ENCODE measurements at places on chromosomes 6 and 20.

GRCh38 chr20:1883986-1884385 is 11.2 kb upstream of the SIRPA start:
- DNase-seq = no peak

- no peak for DNase-seq
Observed at GRCh38 chr6:37338745-37339255, 15.0 kb upstream of the RNF8 start.

DNA sequence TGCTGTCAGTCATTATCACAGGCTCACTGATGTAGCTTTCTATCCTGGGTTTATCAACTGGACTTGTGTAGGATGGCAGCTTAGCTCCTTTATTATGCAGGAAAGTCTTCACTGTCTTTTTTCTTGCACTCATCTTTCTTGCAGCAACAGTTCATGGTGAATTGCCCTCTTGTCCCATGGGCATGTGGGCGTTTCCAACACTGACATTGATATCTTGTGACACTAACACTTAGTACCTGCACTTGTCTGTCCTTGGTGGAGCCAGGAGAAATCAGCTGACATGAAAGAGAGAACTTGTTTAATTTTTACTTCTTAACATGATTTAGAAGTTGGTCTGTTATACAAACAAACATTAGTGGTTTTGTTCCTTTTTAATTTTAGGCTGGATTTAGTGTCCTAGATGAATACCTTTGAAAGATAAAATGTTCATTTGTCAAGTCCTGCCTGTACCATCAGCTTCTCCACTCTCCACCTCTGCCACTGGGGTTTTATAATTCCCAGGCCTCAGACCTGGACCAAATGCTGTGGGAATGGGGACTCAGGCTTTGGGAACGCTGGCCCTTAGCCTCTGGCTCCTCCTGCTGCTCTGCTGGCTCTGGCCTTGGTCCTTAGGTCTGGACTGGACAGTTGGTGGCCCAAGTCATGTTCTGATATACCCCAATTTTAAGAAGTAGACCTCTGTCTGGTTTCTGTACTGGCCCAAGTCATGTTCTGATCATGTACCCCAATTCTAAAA is 161.0 kb upstream of the LAMP5 start:
- DNase-seq = no peak

- no peak for DNase-seq
Observed at GRCh38 chr20:59684685-59685242, 80.4 kb downstream of the PHACTR3 start.

GRCh38 chr6:167647737-167648470 is 178.8 kb upstream of the AFDN start:
- no peak for DNase-seq

DNA sequence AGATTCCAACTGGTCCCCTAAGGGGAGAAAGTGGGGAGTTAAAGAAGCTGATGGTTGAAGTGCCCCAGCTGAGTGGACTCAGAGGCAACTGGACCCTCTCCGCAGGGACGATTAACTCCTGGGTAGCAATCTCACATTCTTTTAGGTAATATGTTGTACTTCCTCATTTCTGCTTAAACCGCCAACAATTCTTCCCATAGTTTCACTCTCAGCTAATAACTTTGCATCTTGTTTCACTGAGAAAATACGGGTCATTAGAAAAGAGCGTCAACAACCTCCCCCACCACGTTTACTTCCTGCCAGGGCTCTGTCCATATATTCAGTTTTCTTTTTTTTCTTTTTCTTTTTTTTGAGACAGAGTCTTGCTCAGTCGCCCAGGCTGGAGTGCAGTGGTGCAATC is 39.5 kb upstream of the CHD6 start:
- no peak for DNase-seq

GRCh38 chr20:34557936-34558319 is 590 bp upstream of the MAP1LC3A start:
- no peak for DNase-seq

DNA sequence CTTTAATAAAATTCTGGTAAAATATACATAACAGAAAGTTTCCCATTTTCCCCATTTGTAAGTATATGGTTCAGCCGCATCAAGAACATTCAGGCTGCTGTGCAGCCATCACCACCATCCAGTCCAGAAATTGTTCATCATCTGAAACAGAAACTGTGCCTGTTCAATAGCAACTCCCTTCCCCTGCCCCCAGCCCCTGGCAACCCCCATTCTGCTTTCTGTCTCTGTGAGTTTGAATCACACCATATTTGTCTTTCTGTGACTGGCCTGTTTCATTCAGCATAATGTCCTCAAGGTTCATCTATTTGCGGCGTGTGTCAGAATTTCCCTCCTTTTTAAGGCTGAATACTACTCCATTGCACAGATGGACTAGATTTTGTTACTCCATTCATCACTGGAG is 19.1 kb downstream of the VSTM2L start:
- no peak for DNase-seq

DNA sequence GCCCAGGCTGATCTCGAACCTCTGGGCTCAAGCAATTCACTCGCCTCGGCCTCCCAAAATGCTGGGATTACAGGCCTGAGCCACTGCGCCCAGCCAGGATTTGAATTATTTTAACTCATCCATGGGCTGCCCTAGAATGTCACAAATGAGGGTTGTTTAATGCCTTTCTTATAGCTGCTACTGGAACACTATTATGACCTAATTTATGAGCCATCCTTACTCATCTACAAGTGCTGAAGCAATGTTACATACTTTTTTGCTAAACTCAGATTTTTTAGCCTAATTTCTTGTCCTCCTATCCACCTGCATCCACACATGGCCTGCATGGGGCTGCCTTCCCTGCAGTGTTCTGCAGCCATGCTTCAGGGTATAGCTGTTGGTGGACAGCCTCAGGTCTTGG is 59.9 kb downstream of the RTN4IP1 start:
- no peak for DNase-seq

- no peak for DNase-seq
Observed at GRCh38 chr6:111764238-111765175, 108.7 kb downstream of the FYN start.

- no peak for DNase-seq
Observed at GRCh38 chr20:36275441-36276189, 30.5 kb upstream of the DLGAP4 start.

- DNase-seq = no peak
Observed at GRCh38 chr20:60473211-60473610, 515.0 kb downstream of the CDH26 start.

DNA sequence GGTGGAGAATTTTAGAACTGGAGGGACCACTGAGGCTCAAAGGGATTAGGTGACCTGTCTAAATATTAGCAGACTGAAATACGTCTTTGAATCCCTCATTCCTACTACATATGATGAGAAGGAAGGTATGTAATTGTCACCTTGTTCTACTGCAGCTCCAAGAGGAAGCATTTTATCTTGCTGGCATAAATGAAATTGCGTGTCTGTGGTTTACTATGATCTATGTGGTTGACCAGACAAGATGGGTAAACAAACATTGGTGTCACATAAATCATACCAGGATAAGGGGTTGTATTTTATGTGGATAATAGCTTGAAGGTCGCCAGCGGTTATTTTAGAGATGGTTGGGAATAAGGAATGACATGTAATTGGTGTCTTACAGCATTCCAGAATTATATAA is 78.2 kb downstream of the LAMA4 start:
- no peak for DNase-seq

DNA sequence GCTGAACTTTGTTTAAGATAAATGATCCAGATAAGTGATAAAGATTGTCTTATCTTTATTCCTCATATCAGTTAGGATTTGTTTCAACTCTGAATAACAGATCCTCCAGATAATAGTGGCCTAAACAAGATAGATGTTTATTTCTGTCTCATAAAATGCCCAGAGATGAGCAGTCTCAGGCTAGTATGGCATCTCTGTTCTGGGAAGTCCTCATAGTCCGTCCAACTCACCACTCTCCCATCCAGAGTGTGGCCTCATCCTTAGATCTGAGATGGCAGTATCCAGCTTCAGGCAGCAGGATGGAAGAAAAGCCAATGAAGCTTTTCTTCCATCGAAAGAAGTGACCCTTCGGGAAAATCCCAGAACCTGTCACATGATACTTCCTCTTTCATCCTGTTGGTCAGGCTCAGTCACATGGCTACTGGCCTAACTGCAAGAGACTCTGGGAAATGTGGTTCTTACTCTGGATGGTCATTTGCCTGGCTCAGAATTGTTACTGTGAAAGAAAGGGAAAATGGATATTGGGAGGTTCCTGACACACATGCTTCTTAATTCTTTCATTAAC is 29.4 kb upstream of the TAGAP start:
- peak; percentile 53 for DNase-seq

DNA sequence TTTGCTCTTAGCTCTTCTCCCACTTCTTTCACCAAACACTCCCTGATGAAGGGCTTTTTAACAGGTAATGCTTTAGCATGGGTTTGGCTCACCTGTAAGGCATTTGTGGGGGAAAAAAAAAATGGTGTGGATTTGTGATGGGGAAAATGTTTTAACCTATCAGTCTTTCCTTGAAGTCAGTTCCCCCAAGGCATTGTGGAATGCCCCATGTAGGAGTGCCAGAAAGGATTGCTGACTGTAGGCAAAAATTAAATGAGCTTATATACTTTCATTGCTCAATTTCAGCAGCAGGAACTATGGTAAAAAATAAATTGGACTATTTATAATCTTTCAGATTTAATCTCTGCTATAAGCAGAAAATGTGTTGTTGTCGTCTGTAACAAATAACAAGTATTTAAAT is 10.6 kb upstream of the SASH1 start:
- no peak for DNase-seq

- DNase-seq = no peak
Observed at GRCh38 chr20:19695081-19695480, 63.0 kb upstream of the RIN2 start.

- DNase-seq = no peak
Observed at GRCh38 chr6:143232849-143233248, 172.2 kb downstream of the AIG1 start.

DNA sequence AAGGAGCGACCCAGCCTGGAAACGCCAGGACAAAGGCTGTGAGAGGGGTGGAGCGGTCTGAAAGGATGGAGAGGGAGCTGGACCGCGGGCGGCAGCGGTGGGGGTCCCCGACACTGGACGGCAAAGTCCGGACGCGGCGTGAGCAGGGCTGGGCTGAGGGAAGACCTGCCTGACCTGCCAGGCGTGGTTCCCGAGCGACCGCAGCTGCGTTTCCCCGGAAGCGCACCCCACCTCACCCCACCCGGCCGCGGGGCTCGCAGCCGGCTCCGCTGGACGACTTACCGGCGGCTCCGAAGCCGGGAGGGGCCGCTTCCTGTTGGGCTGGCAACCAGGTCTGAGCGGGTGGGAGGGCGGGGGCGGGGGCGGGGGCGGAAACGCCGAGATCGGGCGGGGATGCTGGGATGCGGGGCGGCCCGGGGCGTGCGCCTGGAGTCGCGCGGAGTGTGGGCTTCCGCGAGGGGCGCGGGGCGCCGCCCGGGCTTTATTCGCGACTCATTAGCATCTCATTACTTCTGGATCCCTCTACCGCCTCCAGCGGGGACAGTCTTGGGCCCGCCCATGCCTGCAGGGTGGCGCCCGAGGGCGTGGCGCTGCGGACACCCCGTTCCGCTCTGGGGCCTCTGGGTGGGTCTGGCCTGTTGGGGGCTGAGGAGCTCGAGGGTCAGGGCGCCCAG is at the start of gene MICAL1:
TSS of gene MICAL1 (minus strand) at position 336 of the 674 bp plus-strand sequence. CDS start 1,576 bp downstream, outside the sequence.
- DNase-seq = peak; percentile 73

DNA sequence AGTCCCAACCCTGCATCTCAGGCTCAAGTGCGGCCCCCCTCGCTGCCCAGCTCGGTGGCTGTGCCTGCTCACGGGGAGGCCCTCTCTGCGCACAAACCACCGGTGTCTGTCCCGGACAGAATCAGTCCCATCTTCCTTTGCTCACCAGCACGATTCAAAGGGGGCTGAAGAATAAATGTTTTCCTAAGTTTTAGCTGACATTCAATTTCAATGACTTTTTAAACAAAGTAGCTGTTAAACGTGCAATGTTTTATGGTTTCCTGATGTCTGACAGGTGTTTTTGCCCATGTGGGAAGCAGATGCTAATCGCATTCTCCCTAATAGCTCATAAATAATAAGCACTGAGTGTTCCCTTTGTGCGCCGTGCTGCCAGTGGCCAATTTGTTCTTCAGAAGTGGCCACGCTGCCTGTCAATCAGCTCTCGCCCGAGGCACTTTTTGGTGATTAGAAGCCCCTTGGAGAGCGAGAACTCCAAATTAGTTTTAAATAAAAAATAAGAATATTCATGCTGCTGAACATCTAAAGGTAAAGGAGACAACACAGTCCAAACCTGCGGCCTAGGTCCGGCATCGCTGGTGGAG is 26.3 kb downstream of the BHLHE23 start:
- no peak for DNase-seq

GRCh38 chr6:158256746-158257424 is 55.4 kb upstream of the TULP4 start:
- DNase-seq = peak; percentile 35

DNA sequence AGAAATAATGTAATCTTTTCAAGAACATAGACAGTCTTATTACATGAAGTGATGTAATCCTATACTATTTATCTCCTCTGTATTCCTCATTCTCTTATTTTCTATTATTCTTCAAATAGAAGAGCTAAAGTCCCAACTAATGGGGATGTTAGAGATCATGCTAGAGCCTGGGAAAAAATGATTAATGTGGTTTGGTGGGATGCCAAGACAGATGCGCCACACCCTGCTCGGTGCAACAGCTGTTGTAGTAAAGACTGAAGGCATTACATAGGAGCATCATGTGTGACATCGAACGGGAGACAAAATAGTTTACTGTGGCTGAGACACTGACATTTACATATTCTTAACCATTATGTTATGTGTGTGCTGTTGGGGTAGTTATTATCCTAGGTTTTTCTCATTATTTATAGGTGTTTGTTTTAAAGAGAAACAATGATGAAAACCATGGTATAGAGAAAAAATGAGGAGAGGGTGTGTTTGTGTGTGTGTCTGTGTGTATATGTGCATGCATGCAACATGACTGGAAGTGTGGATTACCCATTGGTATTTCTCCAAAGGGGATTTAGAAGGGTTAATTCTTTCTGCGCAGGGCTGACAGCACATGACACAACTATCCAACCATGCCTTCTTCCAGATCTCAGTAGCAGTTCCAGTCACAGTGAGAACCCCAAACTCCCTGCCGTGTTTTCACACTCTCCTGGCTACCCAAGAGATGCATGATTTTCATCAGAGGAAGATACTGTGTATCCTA is 155.3 kb downstream of the EYA4 start:
- no peak for DNase-seq

GRCh38 chr6:7992002-7992815 is 72.0 kb downstream of the BLOC1S5 start:
- DNase-seq = no peak

- DNase-seq = no peak
Observed at GRCh38 chr20:33832103-33832804, 21.1 kb downstream of the CHMP4B start.

DNA sequence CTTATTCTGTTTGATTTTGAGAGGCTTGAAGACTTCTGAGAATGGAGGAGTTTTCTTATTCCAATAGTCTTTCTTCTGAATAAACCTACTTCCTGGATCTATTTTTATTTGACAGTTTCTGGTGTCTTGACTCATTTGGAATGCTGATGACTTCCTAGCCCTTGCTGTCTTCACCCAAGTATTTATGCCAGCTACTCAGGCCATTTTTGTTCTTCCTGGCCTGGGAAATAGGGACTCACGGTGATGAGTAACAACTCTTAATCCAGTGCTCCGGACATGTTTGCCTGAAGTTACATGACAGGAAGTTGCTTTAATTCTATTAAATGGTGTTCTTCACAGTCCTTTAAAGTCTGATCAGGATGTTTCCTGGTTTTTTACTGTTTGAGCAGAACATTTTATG is 272.1 kb upstream of the EYS start:
- DNase-seq = peak; percentile 34
